NCI-H1092 (cell line): ENCODE measurements at places on chromosomes 5 and 9.

- no peak for DNase-seq
Measured at GRCh38 chr9:98009936-98010335, 26.8 kb downstream of the ANP32B start.

GRCh38 chr5:37776826-37777225, 63.0 kb downstream of the GDNF start:
- DNase-seq: no peak

DNA sequence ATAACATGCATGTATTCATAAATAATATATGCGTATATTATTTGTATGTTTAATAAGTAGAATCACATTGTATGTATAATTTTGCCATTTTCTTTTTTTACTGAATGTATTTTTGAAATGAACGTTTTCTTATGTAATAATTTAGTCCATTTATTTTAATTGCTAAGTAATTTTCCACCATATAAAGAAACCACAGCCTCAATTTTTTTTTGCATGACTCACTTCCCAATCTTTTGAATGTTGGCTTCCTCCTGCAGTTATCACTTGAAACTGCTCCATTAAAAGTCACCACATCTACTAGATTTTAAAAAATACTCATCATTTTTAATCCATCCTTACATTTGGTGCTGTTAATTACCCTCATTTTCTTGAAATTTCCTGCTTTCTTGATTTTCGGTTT, 363.3 kb upstream of the MEF2C start:
- DNase-seq: no peak

DNA sequence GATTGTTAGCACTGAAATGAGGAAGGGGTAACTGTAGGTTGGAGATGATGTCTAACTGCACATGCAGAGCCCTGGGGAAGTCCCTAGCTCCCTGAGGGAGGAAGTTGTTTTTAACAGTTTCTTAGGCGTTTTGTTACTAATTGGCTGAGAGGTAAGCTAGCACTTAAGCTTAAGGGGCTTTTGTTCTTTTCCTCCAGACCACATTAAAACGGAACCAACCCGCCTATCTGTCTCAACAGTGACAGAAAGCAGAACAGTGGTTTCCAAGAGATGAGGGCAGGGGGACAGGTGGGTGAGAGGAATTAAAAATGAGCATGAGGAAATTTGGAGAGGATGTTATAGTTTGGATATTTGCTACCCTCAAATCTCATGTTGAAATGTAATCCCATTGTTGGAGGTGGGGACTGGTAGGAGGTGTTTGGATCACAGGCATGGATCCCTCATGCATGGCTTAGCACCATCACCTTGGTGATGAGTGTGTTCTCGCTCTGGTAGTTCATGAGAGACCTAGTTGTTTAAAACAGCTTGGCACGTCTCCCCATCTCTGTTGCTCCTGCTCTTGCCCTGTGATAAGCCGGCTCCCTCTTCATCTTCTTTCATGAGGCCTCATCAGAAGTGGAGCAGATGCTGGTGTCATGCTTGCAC, 38.9 kb downstream of the LYRM7 start:
- DNase-seq: peak; percentile 68

- DNase-seq: no peak
Measured at GRCh38 chr5:179257176-179257682, 88.0 kb downstream of the ADAMTS2 start.

GRCh38 chr9:125496313-125496834, 210.6 kb downstream of the MAPKAP1 start:
- DNase-seq: no peak

- DNase-seq: no peak
Measured at GRCh38 chr5:171441246-171441791, 21.9 kb downstream of the FGF18 start.

- DNase-seq: no peak
Measured at GRCh38 chr9:134388976-134389375, 62.7 kb downstream of the RXRA start.

GRCh38 chr9:106700676-106701075, 162.3 kb upstream of the ZNF462 start:
- no peak for DNase-seq

- no peak for DNase-seq
Measured at GRCh38 chr9:2557693-2558092, 63.9 kb upstream of the VLDLR start.

DNA sequence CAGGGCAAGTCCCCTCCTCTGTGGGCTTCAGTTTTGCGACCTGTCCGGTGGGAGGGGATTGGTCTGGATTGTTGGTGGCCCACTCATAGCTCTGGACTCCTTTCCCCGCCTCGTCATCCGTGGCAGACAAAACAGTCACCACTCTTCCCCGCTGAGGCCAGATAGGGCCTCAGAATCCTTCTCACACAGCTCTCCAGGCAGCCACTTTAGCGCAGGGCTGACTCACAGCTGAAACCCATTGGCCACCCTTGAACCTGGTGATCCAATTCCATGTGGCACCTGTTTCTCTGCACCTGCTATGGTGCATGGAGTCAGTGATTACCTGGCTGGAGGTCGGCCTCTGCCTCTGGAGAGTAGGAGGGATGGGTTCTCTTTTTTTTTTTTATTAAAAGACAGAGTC, 15.8 kb upstream of the CACFD1 start:
- no peak for DNase-seq

- DNase-seq: no peak
Measured at GRCh38 chr9:124500796-124501611, 6.2 kb downstream of the NR5A1 start.

- DNase-seq: no peak
Measured at GRCh38 chr5:112653638-112654205, 84.0 kb upstream of the APC start.

GRCh38 chr9:125748446-125749099, 1.4 kb downstream of the PBX3 start:
- DNase-seq: no peak

DNA sequence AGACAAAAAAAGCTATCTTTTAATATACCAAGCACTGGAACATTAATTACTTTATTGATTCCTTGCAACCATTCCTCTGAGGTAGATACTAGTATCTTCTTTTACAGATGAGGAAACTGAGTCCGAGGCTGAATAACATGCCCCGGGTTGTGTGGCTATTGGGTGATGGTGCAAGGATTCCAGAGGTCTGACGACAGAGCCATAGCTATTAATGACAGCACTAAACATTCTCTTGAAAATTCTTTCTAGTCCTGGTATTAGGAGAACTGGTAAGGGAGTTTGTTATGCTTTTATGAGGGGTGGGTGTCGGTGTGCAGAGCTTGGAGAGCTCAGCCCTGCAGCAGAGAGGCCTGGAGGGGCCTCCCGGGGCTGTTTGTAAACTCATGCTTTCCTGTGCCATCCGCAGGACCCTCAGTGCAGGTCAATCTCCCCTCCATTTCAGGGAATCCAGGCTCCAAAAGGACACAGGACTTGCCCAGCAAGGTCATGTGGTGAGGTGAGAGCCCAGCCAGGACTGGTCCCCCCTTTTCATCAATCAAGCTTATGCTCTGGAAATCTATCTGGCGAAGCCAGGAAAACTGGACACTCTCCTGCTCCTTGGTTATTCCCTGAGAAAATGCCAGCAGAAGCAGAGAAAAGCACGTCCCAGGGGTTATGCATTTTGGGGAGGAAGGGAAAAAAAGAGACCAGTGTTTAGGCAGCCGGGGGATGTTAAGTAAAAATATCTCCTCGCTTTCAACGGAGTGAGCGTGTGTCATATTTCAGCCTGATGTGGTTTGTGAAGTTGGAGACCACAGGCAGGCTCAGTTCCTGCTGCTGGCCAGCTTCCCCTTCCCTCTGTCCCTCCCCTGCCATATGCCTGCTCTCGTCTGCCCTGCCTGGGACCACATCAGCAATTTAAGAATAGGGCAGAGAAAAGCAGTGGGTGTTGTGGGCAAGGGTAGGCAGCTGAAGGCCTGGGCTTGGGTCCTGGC, 3.7 kb downstream of the GSN start:
- no peak for DNase-seq

DNA sequence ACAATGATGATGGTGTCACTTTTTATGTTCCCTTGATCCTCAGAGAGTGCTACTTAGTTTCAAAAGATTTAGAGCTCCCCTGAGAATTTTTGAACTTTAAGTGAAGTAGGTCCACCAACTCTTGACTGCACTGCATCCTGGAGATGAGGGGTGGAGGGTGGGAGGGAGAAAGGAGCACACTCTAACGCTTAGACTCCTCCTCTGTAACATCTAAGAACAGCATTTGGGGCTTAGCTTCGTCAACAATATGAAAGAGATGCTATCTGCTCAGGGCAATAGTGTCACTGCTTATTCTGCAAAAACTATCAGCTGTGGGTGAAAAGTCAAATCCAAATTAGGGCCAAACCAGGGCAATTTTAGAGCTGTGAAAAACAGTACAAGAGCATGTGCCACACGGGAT, 242.8 kb upstream of the EFNA5 start:
- no peak for DNase-seq

DNA sequence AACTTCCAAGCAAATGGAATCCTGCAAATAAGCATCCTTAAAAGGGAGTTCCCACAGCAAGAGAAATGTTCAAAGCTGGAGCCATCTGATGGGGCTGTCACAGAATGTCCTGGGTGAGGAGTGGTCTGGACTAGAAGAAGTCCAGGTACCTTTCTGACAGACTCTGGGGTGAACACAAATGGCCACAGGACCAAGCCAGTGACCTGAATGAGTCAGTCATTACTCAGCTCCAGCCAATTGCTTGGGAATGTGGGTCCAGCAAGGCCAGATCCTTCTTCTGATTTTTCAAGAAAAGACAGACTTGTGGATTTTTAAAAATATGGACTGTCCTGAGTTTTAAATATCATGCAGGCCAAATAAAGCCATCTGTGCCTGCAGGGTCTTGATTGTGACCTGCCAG, 30.1 kb downstream of the GALNT10 start:
- DNase-seq: no peak

GRCh38 chr5:173395257-173395932, 67.2 kb upstream of the STC2 start:
- DNase-seq: no peak

GRCh38 chr5:41738710-41739354, 131.4 kb downstream of the OXCT1 start:
- DNase-seq: no peak

GRCh38 chr9:34579104-34579807, 10.3 kb downstream of the CNTFR start:
- peak; percentile 70 for DNase-seq

DNA sequence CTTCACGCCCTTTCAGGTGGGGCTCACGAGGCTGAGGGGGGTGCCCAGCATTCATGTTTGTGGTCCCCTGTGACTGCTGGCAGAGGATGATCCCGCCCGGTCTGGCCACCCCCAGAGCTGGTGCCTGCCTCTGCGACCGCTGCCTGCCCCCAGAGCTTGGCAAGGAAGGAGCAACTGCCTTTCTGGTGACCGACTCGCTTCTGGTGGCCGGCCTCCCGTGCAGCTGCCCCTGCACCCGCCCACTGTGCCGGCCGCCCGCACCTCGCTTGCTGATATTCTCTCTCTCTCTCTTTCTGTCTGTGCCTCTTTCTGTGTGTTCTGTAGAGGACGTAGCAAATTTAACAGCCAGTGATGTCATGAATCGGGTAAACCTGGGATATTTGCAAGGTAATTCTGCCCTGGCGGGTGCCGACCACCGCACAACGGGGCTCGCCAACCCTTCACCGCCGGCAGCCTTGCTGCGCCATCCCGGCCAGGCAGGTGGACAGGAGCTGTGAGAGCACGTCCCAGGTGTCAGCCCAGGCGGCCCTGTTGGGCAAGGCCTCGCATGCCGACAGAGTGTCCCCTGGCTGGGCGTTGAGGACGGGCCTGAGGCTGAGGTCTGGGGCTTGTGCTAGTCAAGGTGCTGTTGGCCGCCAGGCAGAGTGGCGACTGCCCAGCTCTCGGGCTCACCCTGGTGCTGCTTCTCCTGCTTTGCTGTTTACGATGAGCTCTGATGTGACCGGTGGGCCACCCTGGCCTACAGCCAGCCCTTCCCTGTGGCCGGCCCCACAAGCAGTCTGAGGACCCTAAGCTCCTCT, 86.0 kb downstream of the KCNT1 start:
- DNase-seq: no peak

- no peak for DNase-seq
Measured at GRCh38 chr5:171913987-171914273, 92.5 kb downstream of the FBXW11 start.

GRCh38 chr9:122334916-122335315, 35.9 kb upstream of the PTGS1 start:
- no peak for DNase-seq

DNA sequence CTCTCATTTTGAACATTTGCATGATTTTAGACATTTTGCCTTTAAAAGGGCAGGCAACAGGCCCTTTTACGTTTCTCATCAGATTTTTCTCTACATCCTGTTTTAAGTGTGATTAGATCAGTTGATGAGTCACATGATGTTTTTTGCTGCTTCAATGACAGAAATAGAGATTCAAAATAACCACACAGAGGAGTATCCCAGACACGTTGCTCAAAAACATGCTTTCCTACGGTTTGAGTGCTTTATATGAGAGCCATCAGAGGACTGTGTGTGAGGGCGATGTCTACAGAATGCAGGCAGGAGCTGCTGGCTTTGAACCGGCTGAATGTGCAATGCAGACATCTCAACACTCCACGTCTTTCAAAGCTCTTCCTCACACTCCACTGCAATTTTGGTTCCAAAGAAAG, 42.1 kb downstream of the OTULIN start:
- DNase-seq: no peak

- DNase-seq: no peak
Measured at GRCh38 chr9:115978659-115979096, 174.9 kb upstream of the PAPPA start.

GRCh38 chr9:117938896-117939295, 234.7 kb downstream of the TLR4 start:
- no peak for DNase-seq

- no peak for DNase-seq
Measured at GRCh38 chr5:81214848-81215247, 18.3 kb upstream of the CKMT2 start.

DNA sequence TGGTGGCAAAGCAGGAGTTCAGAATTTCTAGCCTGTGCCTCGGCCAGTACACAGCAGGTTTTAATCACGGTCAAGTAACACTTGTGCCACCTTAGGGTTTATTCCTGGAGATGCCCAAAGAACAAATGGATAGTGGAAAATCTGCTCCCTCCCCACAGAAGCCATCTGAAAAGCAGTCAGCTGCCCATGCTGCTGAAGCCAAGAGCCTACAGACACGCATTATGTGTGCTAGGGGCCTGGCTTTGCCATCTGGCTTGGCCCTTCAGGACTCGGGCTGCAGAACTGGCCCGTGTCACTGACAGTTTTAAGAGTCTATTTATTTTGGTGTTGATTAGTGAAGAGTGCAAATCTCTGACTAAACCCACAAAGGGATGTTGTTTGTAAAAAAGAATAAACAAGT, 11.1 kb downstream of the ARSB start:
- no peak for DNase-seq

- no peak for DNase-seq
Measured at GRCh38 chr5:170429014-170429413, 39.8 kb upstream of the KCNMB1 start.

- no peak for DNase-seq
Measured at GRCh38 chr9:23543419-23543818, 282.6 kb downstream of the ELAVL2 start.

GRCh38 chr9:106535439-106535838, 327.5 kb upstream of the ZNF462 start:
- no peak for DNase-seq
